Bronchial epithelial cell (primary cell): ENCODE measurements at places on chromosomes 4 and X. TPM values are rescaled to one million over a fixed set of nuclear protein-coding genes. Genes with fewer than 3 reads are reported as not detected.

The VSIG1 gene
- total RNA-seq: 0.26 TPM in 2 replicates

The RXFP1 gene
- under 0.01 TPM in 1 of 2 replicates, not detected in the other for total RNA-seq

The SSX1 gene
- not detected in 2 replicates for total RNA-seq

The SYNPO2 gene
- total RNA-seq: 0.13 and 0.26 TPM in 2 replicates

The WDR17 gene
- under 0.01 and 0.13 TPM in 2 replicates for total RNA-seq

The LANCL3 gene
- 0.26 TPM in 2 replicates for total RNA-seq

The ZNF141 gene
- total RNA-seq: 7.0 and 8.2 TPM in 2 replicates

The SRPX2 gene
- 9.0 and 31.6 TPM in 2 replicates for total RNA-seq

The PPP4R3C gene
- not detected in 2 replicates for total RNA-seq

The TSPAN6 gene
- 16.6 and 18.1 TPM in 2 replicates for total RNA-seq

The CXCL1 gene
- total RNA-seq: 4.2 and 5.2 TPM in 2 replicates

The CAPN6 gene
- not detected in 2 replicates for total RNA-seq

The FAM47A gene
- not detected in 2 replicates for total RNA-seq

The SERTM2 gene
- total RNA-seq: under 0.01 TPM in 1 of 2 replicates, not detected in the other

The SMR3A gene
- total RNA-seq: not detected in 2 replicates

The TMEM185A gene
- 20.3 and 27.0 TPM in 2 replicates for total RNA-seq
